ENCODE measurements at places on chromosomes 6 and 20.

- no peak for DNase-seq
Observed at GRCh38 chr6:32406857-32407256, at the start of gene BTNL2. Gene BTNL2, minus strand, starts transcription at chr6:32407181. Its CDS starts 58 bp downstream, at chr6:32407123.

DNA sequence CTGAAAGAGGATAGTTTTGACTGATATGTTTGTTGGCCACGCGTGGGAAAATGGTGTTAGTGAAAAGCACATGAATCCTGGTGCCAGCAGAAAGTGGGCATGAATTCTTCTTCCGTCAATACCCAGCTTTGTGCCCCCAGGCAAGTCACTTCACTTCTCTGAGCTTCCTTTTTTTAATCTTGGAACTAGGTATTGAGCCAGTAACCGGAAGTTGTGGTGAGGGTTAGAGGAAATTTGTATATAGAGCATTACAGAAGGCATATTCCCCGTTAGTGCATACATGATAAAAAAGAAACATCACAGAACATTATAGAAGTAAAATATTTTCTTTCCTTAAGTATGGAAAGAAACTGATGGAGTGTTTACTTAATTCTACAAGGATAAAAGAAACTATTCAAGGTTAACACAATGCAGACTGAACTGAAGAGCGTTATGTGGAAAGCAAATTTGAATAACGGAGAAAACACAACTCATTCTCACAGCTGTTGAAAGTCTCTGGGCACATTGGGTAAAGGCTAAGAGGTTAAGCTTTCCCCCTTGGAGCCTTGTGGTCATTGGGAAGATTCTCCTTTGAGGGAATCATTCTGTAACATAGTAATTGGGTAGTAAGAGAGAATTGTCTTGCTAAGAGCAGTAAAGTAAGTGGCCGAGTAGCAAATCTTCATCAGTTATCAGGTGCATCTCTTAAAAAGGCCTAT is 223.1 kb downstream of the BCAS1 start:
- no peak for DNase-seq

DNA sequence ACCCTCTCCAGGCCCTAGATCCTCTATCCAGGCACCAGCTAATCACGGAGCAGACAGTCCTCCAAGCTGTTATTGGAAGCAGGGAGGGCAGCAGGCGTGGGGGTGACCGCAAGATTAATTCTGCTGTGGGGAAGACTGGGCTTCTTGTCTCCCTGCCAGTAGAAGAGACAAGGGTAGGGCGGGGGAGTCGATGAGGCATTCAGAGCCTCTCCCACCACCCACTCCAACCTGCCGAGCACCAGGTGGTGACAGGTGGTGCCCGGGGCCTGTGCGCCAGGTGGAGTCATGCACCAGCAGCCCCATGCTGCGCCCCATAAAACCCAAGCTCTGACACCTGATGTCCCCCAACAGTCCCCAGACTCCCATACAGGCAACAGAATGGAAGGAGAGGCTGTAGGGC is 89.6 kb downstream of the CDH22 start:
- DNase-seq, result no peak

GRCh38 chr6:42075159-42075838 is 25.0 kb downstream of the TAF8 start:
- peak; percentile 15 for DNase-seq

- DNase-seq, result no peak
Observed at GRCh38 chr20:33897313-33897912, 86.3 kb downstream of the CHMP4B start.

DNA sequence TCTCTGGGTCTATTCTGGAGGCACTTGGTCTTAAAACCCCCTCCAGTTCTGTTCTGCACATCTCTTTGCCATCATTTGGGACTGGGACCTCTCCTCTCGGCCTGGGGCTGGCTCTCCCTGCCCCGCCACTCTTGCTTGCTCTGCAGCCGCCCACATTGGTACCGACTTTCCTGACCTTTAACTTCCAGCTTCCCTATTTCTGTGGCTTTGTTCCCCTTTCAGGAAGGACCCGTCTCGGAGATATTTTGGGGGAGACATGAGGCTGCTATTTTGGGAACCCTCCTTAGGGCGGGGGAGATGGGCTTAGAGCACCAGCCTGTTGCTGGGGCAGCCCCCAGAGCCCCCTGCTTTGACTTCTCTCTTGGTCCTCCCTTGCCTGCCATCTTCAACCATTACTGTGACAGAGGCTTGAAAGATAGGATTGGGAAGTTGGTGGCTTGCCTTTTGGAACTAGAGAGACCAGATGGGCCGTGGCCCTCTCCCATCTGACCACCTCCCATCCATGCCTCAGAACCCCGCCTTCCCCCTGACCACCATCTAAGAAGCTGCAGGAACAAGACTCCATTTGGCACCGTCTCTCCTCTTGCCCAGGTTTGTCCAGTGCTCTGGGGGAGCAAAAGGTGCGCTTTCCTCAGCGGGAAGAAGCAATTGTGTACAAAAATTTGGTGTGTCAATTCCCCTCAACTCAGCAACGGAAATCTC is 914 bp downstream of the TREM2 start:
- DNase-seq, result no peak

- DNase-seq, result no peak
Observed at GRCh38 chr6:158356586-158357546, 44.6 kb downstream of the TULP4 start.

GRCh38 chr6:15079288-15079817 is 166.5 kb upstream of the JARID2 start:
- DNase-seq, result no peak

Measured in activated naive CD4-positive, alpha-beta T cell (primary cell).